Renal cortical epithelial cell (primary cell): ENCODE measurements at places on chromosomes 7 and 10.

DNA sequence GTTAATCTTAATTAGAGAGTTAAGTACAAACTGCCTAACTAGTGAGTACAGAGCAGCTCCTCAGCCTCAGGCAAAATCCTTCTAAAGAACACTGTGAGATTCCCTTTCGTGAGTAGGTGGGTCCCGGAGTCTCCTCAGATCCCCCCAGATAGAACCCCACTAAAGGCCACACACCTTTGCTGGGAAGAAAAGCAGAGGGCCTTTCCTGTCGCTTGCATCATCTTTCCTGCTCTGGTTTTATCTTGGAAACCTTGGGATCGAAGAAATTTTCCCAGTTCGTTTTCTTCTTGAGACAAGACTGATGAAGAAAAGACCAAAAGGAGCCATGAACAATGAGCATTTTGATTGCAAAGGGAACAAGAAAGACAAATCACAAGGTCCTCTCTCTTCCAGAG is 40.9 kb downstream of the ICA1 start:
- DNase-seq = no peak

DNA sequence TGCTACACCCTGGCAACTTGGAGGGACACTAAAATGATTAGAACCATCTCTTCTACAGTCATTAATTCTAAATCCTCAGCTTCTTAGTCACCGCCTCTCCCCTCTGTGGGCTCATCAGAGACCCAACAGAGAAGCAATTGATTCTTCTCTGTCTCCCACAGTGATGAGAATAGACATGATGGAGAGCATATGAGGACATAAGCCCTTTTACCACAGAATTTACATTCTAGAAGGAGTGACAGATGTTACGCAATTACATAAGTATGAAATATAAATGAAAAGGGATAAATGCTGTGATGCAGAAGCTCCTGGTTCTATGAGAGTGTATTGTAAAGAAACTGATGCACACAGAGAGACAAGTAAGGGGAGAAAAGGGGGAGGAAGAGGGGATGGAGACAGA is 18.1 kb upstream of the ABCB5 start:
- no peak for DNase-seq

DNA sequence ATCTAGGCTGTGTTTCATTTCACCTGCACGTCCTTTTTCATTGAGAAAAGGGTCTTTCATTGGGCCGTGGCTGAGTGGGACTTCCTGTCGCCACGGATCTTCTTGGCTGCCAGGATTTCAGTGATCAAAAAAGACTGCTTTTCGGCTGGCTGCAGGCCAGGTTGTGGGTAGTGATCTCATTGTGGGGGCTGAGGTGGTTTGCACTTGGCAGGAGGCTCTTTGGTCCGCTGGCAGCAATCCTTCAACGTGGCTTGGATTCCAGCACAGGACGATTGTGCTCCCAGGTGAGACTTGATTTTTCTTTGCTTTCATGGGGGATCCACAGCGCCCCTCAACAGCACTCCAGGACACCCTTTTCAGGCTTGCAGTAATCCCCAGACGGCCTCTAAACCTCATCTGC is 29.0 kb upstream of the ZNF273 start:
- DNase-seq = no peak

DNA sequence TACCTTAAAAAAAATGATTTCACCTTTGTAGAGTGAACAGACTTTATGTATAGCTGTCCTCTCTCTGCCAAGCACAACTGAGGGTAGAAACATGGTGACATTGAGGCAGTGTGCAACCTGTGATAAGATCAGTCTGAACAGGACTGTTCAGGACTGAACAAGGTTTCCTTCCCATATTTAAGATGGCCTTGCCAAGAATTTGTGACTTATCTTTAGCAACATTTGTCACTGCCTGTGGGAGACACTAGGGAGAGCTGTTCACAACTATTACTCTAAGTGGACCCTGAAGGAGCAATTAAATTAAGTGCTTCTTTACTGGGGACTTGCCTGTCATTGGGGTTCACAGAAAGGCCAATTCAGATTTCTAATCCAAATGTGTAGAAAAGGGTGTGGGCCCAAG is 6.7 kb downstream of the OR13A1 start:
- DNase-seq = peak; percentile 11
